ENCODE measurements at places on chromosomes 3 and 15. TPM values are rescaled to one million over a fixed set of nuclear protein-coding genes. Genes with fewer than 3 reads are reported as not detected.

EPB42 gene
- not detected for total RNA-seq

SKOR1 gene
- total RNA-seq: 0.07 TPM

CLDN11 gene
- total RNA-seq: 7.5 TPM

GOLGA6D gene
- total RNA-seq: not detected

UCN2 gene
- total RNA-seq: not detected

PLSCR2 gene
- not detected for total RNA-seq

ST8SIA2 gene
- total RNA-seq: not detected

CPEB1 gene
- total RNA-seq: not detected

SPRED1 gene
- 39.6 TPM for total RNA-seq

IL16 gene
- 0.93 TPM for total RNA-seq

SLC28A1 gene
- total RNA-seq: not detected
